Central memory CD8-positive, alpha-beta T cell (primary cell): ENCODE measurements at places on chromosomes 3 and 15.

GRCh38 chr3:123326531-123326930 is 122.4 kb downstream of the ADCY5 start:
- H3K36me3 ChIP-seq = no peaks in the 10 kb centered on the region
- no peak overlapping the region for H3K4me3 ChIP-seq
- no peak overlapping the region for H3K27ac ChIP-seq
- DNase-seq = no peak
- no peaks in the 10 kb centered on the region for H3K4me1 ChIP-seq

- H3K27me3 ChIP-seq = peaks cover 14% of the 10 kb centered on the region
- H3K36me3 ChIP-seq = no peaks in the 10 kb centered on the region
- H3K27ac ChIP-seq = no peak overlapping the region
- H3K4me1 ChIP-seq = no peaks in the 10 kb centered on the region
- no peak for DNase-seq
These were observed 108.6 kb downstream of the RPLP1 start for GRCh38 chr15:69561071-69561784.

- H3K4me1 ChIP-seq = no peaks in the 10 kb centered on the region
- DNase-seq = no peak
- no peaks in the 10 kb centered on the region for H3K36me3 ChIP-seq
- no peak overlapping the region for H3K27ac ChIP-seq
- H3K27me3 ChIP-seq = peaks cover 21% of the 10 kb centered on the region
- no peak overlapping the region for H3K4me3 ChIP-seq
These were observed 22.1 kb downstream of the PPP2R3A start for GRCh38 chr3:135987661-135988060.

DNA sequence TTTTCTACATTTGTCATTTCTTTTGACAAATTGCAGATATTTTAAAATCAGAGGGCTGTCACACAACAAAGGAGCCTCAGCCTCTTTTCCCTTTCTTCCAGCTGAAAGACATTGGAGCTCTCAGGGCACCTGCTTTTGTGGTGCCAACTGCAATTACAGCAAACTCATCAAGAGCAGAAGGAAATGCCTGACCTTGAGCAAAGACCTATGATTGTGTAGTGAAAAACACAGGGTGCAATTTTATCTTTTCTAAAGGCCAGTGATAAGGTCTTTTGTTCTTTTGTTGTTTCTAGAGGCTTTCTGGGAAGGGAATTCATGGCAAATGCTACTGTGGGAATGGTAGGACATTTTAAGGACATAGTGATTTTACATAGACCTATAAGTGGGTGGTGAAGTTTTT is 214.3 kb downstream of the OXSM start:
- H3K27ac ChIP-seq = no peak overlapping the region
- H3K27me3 ChIP-seq = no peaks in the 10 kb centered on the region
- no peaks in the 10 kb centered on the region for H3K4me1 ChIP-seq
- no peak for DNase-seq
- H3K4me3 ChIP-seq = no peak overlapping the region
- H3K36me3 ChIP-seq = peaks cover 1% of the 10 kb centered on the region

GRCh38 chr15:25714538-25714840 is 148.6 kb downstream of the ATP10A start:
- no peak overlapping the region for H3K4me3 ChIP-seq
- peaks cover 6% of the 10 kb centered on the region for H3K36me3 ChIP-seq
- DNase-seq = no peak
- H3K4me1 ChIP-seq = no peaks in the 10 kb centered on the region
- H3K27ac ChIP-seq = no peak overlapping the region

DNA sequence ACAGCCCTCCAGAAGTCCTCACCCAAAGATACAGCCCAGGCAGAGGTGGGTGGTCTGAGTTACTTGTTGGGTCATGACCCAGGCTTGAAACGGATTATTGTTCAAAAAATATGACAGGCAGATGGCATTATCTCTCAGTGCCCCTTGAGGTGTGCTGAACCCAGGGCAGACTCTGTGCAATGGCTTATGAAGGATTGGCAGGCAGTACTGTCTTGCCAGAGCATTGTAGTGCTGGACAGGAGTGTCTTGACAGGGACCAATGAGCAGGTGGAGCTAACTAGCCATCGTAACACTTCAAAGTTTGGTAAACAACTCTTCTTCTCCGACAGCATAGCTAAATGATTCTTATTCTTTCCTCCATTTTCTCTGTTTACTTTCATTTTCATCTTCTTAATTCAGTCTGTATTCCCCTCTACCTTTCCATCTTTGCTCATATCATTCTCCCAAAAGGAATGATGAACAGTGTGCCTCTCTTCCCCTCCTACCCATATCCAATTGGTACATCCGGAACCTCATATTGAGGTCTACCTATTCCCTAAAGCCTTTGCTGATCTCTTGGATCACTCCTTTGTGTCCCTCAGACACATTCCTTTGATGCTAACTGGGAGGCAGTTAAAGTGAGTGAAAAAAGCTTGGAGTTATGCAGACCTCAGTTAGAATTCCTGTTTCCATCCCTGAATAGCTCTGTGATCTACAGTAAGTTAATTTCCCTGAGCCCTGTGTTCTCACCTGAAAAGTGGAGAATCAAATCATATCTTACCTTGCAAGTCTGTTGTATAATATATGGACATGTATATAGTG is 2.6 kb upstream of the IL20RB start:
- peak overlapping the region; percentile 12 for H3K4me3 ChIP-seq
- no peaks in the 10 kb centered on the region for H3K27me3 ChIP-seq
- peaks cover 38% of the 10 kb centered on the region for H3K4me1 ChIP-seq
- peaks cover 2% of the 10 kb centered on the region for H3K36me3 ChIP-seq

DNA sequence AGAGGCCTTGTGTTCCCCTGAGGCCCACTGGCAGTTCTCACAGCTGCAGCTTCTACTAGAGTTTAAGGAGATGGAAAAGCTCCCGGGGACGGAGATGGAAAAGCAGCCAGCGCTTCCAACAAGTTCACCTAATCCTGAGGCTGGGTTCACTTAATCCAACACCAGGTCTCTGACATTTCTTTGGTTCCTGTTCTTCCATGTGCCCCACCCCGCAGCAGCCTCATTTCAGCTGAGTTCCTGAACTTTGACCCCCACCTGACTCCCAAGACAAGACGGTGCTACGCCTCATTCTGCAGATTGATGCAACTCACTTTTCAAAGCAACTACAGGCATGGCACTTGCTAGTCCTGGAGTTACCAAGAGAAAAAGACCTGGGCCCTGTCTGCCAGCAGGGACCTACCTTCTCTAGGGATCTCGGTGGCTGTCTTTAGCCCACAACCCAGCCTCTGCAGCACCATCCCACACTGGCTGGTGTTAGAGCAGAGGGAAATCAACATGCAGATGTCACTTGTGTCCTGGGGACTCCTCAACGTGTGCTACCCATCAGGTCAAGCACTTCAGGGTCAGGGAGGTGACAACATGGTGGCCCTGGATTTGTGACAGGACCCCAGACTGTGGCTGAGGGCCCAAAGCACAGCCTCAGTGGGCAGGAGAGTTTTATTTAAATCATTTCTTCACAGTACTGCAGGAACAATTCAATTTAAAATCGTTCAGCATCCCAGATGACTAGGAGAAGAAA is 406.1 kb downstream of the VPS13C start:
- H3K36me3 ChIP-seq = no peaks in the 10 kb centered on the region
- H3K4me3 ChIP-seq = no peak overlapping the region
- H3K27me3 ChIP-seq = peaks cover 33% of the 10 kb centered on the region
- no peak for DNase-seq
- no peaks in the 10 kb centered on the region for H3K4me1 ChIP-seq

DNA sequence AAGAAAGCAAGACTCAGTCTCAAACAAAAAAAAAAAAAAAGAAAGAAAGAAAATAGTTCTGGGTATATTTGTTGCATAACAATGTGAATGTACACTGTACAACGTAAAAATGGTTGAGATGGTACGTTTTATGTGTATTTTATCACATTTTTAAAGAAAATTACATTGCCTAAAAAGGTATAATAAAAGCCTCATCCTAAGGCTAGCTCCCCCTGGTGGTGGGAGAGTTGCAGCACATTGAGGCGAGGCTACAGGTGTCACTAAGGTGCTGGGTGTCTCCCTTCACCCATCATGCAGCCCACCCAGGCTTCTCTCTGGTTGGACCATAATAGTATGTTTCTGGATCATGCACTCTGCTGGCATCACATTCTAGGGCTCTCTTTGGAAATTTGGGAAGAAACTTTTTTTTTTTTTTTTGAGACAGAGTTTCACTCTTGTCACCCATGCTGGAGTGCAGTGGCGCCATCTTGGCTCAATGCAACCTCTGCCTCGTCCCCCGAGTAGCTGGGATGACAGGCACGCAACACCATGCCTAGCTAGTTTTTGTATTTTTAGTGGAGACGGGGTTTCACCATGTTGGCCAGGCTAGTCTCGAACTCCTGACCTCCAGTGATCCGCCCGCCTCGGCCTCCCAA is 12.4 kb upstream of the RAB11A start:
- no peak overlapping the region for H3K27ac ChIP-seq
- H3K36me3 ChIP-seq = peaks cover 7% of the 10 kb centered on the region
- H3K4me3 ChIP-seq = peak overlapping the region; percentile 23
- H3K4me1 ChIP-seq = peaks cover 14% of the 10 kb centered on the region
- DNase-seq = peak; percentile 75

DNA sequence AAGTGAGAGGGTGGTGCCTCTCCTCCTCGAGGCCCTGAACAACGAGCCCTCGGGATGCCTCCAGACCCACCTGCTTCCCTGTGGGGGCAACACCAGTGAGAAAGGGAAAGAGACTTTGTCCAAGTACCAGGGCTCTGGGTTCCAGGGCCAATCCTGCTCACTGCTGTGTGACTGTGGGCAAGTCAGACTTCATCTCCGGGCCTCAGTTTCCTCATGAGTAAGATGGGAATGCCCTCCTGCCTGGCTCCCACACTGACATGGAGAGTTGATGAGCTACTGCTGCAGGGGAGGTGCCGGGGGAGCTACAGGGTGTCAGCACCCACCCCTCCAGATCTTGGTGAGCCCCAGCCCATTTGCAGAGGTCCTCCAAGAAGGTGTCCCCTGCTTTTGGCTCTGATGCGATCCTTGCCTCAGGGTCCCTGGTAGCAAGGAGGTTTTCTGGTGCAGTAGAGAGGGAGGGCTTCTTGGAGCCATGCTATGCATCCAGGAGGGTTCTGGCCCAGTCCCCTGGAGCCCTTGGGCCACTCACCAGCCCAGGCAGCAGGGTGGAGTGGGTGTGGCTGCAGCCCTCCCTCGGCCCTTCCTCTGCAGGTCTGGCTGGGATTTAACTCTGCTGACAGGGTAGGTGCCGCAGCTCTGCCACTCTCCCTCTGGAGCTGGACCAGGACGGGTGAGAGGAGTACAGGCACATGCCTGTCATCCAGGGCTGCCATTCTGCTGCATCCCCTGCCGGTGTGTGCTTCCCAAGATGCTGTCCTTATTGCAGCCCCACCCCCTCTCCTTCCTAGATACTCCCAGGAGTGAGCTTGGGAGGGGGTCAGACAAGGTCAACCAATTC is 26.9 kb downstream of the LOXL1 start:
- no peak overlapping the region for H3K4me3 ChIP-seq
- peaks cover 13% of the 10 kb centered on the region for H3K4me1 ChIP-seq
- H3K27ac ChIP-seq = peak overlapping the region; percentile 56
- no peaks in the 10 kb centered on the region for H3K27me3 ChIP-seq

DNA sequence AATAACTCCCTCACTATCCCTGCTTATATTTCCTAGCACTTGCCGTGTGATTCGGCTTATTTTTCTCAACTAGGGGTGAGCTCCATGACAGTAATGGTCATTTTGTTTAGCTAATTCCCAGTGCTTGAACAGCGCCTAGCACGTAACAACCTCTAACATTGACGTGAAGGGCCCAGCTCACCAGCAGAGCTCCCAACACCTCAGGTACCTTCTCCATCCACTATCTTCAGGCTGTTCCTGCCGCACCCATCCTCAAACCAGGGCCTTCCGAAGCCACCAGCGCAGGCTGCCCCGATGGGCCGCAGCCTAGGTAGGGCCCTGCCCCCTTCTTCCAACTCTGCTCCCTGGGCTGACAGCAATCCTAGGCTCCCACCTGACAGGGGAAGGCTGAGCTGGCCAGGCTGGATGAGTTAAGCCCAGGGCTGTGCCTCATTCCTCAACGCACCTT is 751 bp upstream of the RPS17 start:
- DNase-seq = no peak
- peak overlapping the region; percentile 90 for H3K4me3 ChIP-seq
- H3K36me3 ChIP-seq = peaks cover 49% of the 10 kb centered on the region
- peaks cover 10% of the 10 kb centered on the region for H3K27me3 ChIP-seq
- peak overlapping the region; percentile 93 for H3K27ac ChIP-seq

DNA sequence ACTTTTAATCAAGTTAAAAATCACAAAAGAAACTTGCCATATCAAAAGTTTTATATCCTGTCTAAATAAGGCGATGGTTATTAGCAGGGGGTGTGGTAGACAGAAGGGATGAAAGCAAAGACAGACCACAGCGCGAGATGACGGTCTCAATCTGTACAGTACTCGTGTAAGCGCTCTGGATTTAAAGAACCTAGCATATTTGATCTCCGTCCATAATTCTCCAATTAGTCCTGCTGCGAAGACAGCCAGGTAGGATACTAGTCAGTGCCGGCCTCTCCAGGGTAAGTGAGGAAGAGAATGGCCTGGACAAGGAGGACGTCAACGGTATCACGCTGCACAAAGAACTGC is 701 bp downstream of the SGO1 start:
- no peak overlapping the region for H3K27ac ChIP-seq
- no peak overlapping the region for H3K4me3 ChIP-seq
- no peaks in the 10 kb centered on the region for H3K36me3 ChIP-seq
- no peaks in the 10 kb centered on the region for H3K27me3 ChIP-seq
- H3K4me1 ChIP-seq = no peaks in the 10 kb centered on the region
- peak; percentile 12 for DNase-seq

DNA sequence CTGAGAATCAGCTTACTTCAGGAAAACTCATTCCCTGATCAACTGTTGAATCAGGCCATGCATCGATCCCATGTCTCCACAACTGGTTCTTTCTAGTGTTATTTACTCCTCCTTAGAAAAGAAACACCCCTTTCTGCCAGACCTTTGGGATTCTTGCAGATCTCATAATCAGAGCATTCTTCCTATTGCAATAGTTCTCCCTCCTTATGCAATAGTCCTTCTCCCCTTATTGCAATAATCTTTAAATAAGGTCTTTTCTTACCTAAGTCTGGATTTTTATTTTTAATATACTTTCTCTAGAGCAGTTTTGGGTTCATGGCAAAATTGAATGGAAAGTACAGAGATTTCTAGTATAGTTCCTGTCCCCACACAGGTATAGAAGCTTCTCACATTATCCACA is 141.9 kb upstream of the SGO1 start:
- H3K4me1 ChIP-seq = no peaks in the 10 kb centered on the region
- H3K27ac ChIP-seq = no peak overlapping the region
- no peaks in the 10 kb centered on the region for H3K36me3 ChIP-seq
- no peak for DNase-seq

GRCh38 chr3:40477666-40478065 is 744 bp downstream of the ZNF619 start:
- H3K36me3 ChIP-seq = peaks cover 9% of the 10 kb centered on the region
- DNase-seq = no peak
- H3K27ac ChIP-seq = peak overlapping the region; percentile 99
- peak overlapping the region; percentile 92 for H3K4me3 ChIP-seq

GRCh38 chr3:122892118-122892960 is 97.5 kb downstream of the SLC49A4 start:
- H3K27ac ChIP-seq = no peak overlapping the region
- H3K4me1 ChIP-seq = peaks cover 16% of the 10 kb centered on the region
- no peak overlapping the region for H3K4me3 ChIP-seq
- H3K36me3 ChIP-seq = no peaks in the 10 kb centered on the region
- H3K27me3 ChIP-seq = peaks cover 7% of the 10 kb centered on the region

GRCh38 chr3:98343647-98344507 is 9.8 kb upstream of the OR5K4 start:
- DNase-seq = no peak
- H3K4me1 ChIP-seq = peaks cover 7% of the 10 kb centered on the region
- H3K27ac ChIP-seq = no peak overlapping the region
- H3K27me3 ChIP-seq = no peaks in the 10 kb centered on the region

GRCh38 chr3:16528106-16528505 is 14.6 kb upstream of the RFTN1 start:
- H3K4me1 ChIP-seq = peaks cover 8% of the 10 kb centered on the region
- H3K27ac ChIP-seq = no peak overlapping the region
- no peaks in the 10 kb centered on the region for H3K27me3 ChIP-seq
- DNase-seq = no peak
- H3K36me3 ChIP-seq = no peaks in the 10 kb centered on the region
- H3K4me3 ChIP-seq = no peak overlapping the region
